ENCODE measurements at places on chromosomes 16 and 17.

DNA sequence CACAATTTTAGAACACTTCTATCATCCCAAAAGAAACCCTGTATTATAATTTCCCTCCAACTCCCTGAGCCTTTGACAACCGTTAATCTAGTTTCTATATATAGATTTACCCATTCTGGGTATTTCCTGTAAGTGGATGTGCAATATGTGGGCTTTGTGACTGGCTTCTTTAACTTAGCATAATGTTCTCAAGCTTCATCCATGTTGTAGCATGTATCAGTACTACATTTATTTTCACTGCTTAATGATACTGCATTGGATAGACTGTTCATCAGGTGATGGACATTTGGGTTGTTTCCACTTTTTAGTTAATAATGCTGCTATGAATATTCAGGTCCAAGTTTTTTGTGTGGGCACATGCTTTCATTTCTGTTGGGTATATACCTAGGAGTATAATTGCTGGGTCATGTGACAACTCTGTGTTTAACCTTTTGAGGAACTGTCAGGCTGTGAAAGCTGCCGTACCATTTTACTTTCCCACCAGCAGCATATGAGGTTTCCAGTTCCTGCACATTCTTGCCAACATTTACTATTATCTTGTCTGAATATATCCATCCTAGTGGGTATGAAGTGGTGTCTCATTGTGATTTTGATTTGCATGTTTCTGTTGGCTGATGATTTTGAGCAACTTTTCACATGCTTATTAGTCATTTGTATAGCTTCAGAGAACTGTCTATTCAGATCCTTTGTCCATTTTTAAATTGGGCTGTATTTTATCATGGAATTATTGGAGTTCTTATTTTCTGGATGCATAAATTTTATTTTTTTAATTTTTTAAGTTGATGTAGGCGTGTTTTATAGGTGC, 16.4 kb downstream of the REXO5 start:
- no peak for DNase-seq

GRCh38 chr17:50547035-50547735, at the start of gene SPATA20:
Gene SPATA20, plus strand, starts transcription at chr17:50547174. Its CDS starts 35 bp downstream, at chr17:50547209.
- DNase-seq, result peak; percentile 59

DNA sequence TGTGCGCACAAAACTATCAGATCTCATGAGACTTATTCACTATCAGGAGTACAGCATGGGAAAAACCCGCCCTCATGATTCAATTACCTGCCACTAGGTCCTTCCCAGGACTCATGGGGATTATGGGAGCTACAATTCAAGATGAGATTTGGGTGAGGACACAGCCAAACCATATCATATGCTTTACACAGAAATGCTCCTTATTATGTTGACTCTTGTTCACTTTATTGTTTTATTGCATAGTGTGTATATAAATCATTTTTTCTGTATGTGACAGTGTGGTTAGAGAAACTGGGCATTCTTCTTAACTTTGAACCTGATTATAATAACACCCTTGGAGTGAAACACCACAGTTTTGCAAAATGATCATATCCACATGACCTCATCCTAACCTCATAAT, 212.8 kb upstream of the TNRC6C start:
- DNase-seq, result no peak

DNA sequence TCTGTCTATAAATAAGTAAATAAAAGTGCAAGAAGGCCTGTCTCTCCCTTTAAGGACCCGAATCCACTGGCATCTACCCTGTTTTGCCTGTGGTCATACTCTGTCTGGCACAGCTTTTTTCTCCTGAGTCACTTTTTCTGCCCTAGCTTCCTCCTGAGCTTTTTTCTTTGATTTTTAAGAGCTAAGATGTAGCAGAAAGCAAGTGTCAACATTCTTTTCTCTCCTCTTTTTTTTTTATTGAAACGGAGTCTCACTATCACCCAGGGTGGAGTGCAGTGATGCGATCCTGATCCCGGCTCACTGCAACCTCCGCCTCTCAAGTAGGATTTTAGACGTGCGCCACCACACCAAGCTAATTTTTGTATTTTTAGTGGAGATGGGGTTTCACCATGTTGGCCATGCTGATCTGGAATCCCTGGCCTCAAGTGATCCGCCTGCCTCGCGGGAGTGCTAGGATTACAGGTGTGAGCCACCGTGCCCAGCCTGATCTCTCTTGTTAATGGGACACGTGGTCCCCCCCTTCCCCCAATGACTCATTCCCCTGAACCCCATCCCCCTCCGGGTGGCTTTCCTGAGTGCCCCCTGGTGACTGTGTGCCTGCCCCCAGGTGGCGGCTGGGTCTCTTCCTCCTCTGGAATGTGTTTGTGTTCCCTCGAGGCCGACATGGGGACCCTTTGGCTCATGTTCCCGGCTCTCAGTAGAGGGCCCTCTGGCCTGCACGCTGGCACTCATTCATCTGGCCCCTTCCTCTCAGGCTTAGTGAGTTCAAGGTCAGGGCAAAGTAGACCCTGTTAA, 14.2 kb downstream of the C16orf90 start:
- DNase-seq, result no peak

- no peak for DNase-seq
Observed at GRCh38 chr16:11677451-11677951, 9.2 kb downstream of the SNN start.

- DNase-seq, result no peak
Observed at GRCh38 chr16:87809150-87809902, 43.5 kb upstream of the KLHDC4 start.

DNA sequence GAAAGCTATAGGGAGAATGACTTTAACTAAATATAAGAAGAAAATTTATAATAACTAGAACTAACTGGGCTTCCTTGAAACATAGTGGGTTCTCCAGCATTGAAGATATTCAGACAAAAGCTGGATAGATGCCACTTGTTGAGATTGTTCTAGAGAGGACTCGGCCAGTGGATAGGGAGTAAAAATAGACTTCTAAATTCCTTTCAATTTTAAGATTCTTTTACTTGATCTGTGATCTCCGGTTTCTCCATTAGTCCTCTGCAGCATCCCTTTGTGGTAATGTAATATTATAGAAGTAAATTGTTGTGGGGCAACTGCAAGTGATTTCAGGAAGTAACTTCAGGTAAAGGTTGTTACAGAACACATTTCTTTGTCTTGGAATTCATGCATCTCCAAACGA, 10.3 kb upstream of the RARA start:
- DNase-seq, result no peak
